ENCODE measurements at places on chromosomes 2 and 18.

DNA sequence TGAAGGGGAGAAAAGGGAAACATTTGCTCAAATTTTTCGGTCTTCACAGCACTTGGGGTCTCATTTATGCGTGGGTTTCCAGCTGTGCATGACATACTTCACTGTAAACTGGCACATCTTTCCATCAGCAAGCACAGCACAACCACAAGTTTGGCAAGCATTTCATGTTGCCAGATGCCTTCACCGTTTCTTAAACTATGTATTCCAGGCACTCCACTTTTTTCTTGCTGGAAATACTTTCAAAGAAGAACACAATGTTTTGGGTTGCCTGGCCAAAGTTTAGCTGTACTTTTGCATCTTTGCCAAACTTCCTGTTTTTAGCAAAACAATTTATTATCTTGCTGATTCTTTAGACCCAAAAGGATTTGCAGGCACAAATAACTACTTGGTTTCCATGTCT is 194.6 kb upstream of the MEIS1 start:
- DNase-seq, result no peak

DNA sequence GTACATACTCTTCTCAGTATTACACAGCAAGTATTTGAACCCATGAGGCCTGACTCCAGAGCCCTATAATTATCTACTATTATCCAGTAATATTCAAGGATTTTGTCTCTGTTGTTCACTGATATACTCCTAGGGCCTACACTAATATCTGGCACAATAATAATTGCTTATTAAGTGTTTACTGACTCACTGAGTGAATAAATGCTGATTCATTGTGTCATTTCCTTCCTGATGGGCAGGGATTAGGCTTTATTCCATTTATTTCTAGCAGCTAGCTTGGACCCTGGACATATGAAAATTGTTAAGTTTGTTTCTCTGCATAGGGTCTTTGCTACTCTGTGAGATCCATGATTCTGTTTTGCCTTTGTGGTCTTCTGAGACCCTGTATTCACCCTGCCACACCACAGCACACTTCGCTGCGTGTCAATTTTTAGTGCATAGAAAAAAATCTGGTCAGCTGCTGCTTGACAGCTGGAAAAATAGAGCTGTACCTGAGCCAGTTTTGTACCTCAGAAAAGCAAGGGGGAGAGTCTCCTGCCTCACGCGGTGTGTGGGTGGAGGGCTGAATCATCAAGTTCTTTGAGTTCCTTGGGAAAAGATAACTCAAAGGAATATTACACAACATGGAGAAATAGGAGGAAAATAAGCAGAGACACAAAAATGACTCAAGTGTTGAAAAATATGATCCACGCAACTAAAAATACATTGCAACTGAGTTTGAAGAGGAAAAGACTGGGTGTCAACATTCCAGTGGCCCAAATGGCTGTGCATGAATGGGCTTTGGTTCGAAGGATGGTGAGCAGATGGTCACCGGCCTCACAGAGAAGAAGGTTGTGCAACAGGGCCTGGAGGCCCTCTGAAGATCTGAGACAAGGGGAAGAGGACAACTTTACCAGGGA is 18.9 kb upstream of the DPP4 start:
- DNase-seq, result no peak

GRCh38 chr2:155391613-155392130 is 693.2 kb downstream of the KCNJ3 start:
- DNase-seq, result no peak

- no peak for DNase-seq
These were observed 515.4 kb upstream of the RAB6C start for GRCh38 chr2:129464036-129464435.

Data from stimulated activated CD4-positive, alpha-beta T cell treated with anti-CD3 and anti-CD28 coated beads, Interleukin-12 subunit alpha, Interleukin-12 subunit beta, amount 100 ng/mL, for 24 hours (primary cell).